Immature natural killer cell (primary cell): ENCODE measurements at places on chromosomes 11 and 22. TPM values are rescaled to one million over a fixed set of nuclear protein-coding genes. Genes with fewer than 3 reads are reported as not detected.

DNA sequence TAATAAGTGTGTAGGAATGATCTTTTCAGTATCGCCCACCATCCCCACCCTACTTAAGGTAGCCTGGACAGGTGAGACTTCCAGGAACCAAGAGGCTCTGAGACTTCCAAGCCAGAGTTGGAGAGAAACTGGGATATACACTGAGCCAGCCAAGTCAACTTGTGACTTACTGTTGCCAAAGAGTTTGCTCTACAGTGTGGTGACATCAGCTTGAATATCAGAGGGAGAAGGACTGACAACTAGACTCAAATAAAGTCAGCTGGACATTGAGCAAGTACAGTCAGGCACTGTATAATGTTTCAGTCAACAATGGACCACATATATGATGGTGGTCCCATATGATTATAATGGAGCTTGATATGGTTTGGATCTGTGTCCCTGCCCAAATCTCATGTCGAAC, 1.2 kb upstream of the MMP10 start:
- no peak for DNase-seq

- DNase-seq = no peak
Observed at GRCh38 chr22:19081351-19081750, 40.9 kb downstream of the DGCR2 start.

The BTBD18 gene
- polyA plus RNA-seq = 0.12 TPM

The YAP1 gene
- not detected for polyA plus RNA-seq

DNA sequence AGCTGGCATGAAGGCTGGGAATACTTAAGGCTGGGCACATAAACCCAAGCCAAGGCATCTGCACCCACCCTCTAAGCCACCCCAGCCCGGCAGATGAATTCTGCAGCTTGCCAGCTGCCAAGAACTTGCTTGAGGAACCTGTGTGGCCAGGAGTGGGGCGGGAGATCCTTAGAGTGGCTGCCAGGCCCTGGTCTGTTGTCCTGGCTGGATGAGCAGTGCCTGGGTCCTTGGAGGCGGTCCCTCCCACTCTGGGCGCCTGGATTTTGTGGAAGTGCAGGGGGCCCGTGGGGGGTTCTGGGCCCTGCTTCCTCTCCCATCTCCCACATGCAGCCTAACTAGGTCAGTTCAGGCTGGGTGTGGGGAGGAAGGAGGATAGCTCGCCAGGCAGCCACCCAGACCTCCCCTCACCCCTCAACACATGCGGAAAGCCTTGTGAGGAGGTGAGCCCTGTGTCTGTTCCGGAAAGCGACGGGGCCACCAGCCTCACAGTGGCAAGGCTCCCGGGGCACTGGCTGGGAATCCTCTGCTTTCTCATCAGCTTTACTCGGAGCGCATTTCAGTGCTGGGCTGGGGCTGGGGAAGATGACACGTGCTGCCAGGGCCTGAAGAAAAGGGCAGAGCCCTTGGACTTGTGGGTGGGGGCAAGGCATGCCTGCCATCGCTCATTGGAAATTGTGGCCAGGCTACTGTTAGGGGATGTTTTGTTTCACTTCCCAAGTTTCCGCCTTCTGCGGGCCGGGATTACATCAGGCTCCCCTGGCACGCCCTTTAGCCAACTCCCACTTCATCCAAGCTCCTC, 8.4 kb downstream of the DAGLA start:
- DNase-seq = no peak

DNA sequence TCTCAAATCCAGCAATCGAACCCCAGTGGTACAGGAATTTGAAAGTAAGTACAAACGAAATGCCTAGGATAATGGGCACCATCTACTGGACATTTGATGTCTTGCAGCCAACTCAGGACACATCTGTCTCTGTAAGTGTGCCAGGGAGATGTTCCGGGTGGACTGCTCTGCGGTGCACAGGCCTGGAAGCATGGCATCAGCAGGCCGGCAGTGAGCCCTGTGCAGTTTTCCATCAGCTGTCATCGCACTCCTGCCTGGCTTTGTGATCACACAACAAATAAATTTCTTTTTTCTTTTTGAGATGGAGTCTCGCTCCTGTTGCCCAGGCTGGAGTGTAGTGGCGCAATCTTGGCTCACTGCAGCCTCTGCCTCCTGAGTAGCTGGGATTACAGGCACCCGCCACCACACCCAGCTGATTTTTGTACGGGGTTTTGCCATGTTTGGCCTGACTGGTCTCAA, 71.0 kb downstream of the JAM3 start:
- DNase-seq = peak; percentile 14

The GAS2 gene
- polyA plus RNA-seq = 2.4 TPM

The DGAT2 gene
- 0.22 TPM for polyA plus RNA-seq

DNA sequence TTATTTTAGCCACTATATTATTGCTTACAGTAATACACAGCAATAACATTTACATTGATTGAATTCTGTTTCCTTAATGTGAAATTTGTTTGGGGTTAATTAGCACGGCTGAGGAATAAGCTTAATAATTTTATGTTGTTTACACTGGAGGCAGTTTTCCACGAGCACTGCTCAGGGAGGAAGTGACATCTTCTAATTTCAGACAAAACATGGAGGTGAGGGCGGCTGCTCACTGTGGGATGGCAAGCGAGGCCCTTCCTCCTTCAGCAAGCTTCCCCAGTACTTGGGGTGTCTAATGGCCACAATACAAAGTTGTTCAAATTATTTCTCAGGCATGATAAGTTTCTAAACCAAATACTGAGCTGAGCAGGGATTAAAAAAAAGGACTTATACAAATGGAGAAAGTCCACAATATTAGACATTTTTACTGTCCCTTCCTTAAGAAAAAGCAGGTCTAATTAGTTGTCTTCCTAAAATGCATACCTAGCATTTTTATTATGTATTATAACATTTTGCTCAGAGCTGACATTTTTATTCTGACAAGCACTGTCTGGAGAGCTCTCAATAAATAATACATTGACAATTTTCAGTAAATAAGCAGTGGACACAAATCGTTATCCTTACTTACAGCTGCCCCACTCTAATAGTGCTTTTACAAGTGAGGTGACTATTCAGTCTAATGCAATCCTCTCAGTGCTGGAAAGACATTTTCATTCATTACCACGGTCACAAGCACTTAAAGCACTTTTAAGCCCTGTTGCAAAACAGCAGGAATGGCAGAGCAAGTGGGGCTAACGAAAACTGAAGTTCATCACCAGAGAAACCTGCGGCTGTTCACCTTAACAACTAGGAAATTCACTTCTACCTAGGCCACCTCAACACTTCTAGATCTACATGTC, 56.2 kb downstream of the SOX6 start:
- DNase-seq = no peak

- no peak for DNase-seq
Observed at GRCh38 chr22:42957544-42957943, 57.4 kb downstream of the PACSIN2 start.
